ENCODE measurements at places on chromosomes 7 and 10. TPM values are rescaled to one million over a fixed set of nuclear protein-coding genes. Genes with fewer than 3 reads are reported as not detected.

Gene DENND2A
- 6.7 TPM for total RNA-seq

Gene TAS2R4
- 2.6 TPM for total RNA-seq

Gene CYP3A4
- 43.4 TPM for total RNA-seq

Gene TRIM73
- 0.72 TPM for total RNA-seq

Gene FAM25C
- not detected for total RNA-seq

DNA sequence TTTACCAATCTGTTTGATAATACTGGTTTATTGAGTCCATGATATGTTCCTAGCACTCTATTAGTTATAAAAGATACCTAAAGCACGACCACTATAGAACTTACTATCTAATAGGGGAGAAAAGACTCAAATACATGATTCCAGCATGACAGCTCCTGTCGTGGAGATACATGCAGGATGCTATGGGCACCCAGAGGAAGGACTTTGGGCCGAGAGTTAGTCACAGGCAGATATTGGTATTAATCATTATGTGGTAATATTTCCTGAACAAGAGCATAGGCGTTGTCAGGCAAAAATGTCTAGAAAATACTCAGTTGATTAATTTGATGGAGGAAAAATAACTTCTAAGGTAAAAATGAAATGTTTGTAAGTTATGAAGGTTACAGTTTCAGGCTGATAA lies 31.8 kb downstream of the CNNM2 start:
- H3K27ac ChIP-seq: no peak overlapping the region
- no peak overlapping the region for H3K4me3 ChIP-seq
- H3K27me3 ChIP-seq: no peaks in the 10 kb centered on the region
- no peaks in the 10 kb centered on the region for H3K36me3 ChIP-seq
- H3K4me1 ChIP-seq: peaks cover 13% of the 10 kb centered on the region
- DNase-seq: no peak

DNA sequence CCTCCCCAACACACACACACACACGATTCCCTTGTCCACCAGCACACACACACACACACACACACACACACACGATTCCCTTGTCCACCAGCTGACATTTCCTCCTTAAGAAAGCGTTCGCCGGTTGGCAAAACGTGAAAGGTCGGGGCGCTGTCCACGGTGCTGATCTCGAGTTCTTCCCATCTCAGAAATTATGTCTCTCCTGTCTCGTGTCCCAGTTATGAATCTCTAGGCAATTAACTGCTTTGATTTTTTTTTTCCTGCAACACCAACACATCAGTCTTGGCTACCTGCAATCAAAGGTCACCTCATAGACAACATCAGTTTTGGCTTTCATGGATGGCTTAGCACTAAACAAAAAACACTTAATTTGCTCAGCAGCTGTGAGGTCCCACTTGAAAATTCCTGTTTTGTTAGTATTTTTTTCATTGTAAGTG lies 1.9 kb downstream of the INA start:
- no peaks in the 10 kb centered on the region for H3K36me3 ChIP-seq
- DNase-seq: peak; percentile 74
- no peaks in the 10 kb centered on the region for H3K4me1 ChIP-seq
- peaks cover 70% of the 10 kb centered on the region for H3K27me3 ChIP-seq
- no peak overlapping the region for H3K27ac ChIP-seq
- no peak overlapping the region for H3K4me3 ChIP-seq

DNA sequence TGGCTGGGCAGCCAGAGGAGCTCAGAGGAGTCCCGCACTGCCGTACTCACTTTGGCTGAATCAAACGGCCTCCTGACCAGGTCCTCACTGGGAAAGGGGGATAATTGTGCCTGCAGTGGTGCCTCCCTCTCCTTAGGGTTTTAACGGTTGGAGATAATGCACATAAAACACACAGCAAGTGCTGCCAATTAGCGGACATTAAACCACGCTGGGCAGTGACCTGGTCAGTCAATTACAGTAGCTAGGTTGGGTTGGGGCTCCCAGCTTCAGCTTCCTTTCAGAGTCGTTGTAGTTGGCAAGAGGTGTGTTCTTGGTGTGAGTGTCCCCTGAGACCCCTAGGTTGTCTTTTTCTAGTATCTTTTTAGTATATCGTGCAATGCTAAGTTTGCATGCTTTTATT lies 146.6 kb downstream of the C10orf105 start:
- H3K4me3 ChIP-seq: no peak overlapping the region
- no peaks in the 10 kb centered on the region for H3K4me1 ChIP-seq
- DNase-seq: no peak
- H3K36me3 ChIP-seq: no peaks in the 10 kb centered on the region

Gene ARHGEF35
- total RNA-seq: 17.1 TPM
